ENCODE measurements at places on chromosomes 4 and X.

- DNase-seq: no peak
Measured at GRCh38 chr4:108172231-108172752, 3.6 kb upstream of the LEF1 start.

GRCh38 chrX:133602881-133603280, 187.6 kb upstream of the GPC4 start:
- DNase-seq: no peak

- no peak for DNase-seq
Measured at GRCh38 chr4:159504684-159505083, 401.8 kb downstream of the RAPGEF2 start.

GRCh38 chr4:98572697-98573096, 85.7 kb downstream of the TSPAN5 start:
- no peak for DNase-seq

DNA sequence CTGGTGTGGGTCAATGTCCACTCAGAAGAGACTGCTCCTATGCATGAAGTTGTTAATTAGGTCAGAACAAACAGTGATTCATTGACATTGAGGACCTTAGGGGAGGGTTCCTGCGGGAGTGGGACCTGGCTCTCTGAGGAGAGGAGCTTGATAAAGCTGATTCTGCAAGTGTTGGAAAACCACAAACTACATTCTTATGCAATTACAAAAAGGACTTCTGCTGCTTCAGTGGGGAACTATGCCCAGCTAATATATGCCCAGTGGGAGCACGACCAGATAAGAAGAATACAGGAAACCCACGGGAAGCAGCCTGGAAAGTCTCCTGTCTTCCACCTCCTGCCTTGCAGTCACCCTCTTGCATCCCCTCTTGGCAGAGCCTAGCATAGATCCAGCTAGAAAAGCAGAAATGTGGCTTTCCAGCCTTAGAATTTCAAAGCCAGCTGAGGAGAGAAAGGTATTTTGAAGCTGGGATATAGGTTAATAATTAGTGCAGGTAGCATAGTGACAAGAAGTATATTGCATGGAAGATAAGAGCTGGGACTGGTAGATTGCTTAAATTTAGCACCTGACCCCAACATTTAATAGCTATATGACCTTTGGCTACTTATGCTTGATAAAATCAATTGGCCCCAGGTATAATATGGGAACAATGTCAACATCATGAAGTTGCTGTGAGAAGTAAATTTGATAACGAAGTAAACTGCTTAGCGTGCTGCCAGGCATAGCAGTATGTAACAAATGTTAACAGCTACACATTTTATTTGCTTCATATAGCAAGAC, 34.9 kb upstream of the UGT8 start:
- DNase-seq: peak; percentile 36

- no peak for DNase-seq
Measured at GRCh38 chr4:151442002-151442401, 33.0 kb downstream of the FHIP1A start.

DNA sequence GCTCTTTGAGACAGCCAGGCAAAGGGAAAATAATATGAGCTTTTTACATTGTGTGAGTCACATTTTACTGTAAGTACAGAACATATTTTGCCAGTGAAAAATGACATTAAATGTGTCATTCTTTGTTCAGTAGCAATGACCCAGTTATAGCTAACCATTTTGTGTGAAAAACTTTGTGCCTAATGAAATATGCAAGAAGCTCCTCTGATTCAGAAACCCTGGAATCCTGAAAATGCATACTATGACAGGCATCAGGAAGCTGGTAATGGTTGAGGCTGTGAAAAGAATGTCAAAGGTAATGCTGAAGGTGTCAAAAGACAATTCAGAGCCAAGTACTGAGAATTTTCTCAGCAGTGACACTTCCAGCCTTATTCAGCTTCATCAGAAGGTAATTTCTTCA, 549.5 kb upstream of the SMIM31 start:
- DNase-seq: no peak

DNA sequence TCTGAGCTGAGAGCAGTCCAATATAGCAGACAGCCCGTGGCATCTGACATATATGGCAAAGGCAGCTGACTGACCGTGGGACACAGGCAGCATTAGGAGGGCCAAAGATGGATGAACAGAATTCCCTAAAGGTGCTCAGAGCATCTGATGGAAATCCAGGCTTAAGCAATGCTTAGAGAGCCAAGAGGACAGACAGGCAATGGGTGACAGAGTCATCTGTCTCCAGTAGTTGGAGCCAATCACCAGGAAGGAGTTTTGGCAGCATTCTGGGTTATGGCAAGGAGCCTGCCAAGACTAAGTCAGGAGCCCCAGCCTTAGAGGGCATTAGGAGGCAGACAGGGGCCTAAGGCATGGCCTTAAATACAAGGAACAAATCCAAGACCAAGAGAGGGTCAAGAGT, 153.3 kb upstream of the USP9X start:
- no peak for DNase-seq

DNA sequence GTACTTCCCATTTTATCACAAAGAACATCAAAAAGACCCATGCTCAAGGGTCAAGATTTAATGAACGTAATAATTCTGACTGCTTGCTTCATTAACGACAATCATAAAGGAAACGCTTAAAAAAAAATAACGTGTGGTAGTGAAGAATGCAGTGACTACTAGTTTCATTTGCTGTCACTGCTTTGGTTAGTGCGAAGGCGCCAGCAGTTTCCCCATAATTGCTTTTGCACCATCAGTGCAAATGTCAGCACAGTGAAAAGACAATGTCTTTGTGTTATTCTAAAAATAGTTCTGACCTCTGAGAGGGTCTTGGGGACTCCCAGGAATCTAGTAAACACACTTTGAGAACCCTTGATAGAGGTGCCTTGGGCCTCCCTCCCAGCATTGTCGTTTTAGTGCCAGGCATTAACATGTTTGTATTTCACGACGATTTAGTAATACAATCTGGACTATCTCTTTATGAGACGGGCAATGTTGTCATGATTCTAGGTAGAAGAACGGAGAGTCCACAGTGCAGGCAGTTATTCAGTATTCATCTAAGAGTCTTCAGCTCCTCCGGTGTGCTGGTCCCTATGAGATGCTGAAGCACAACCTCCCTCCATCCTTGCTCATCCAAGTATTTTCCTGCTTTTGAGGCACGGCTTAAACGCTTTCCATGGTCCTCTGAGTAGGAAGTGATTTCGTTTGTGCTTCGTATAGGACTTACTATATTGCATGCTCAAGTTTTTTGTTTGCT, 71.0 kb downstream of the AFF1 start:
- DNase-seq: peak; percentile 50

DNA sequence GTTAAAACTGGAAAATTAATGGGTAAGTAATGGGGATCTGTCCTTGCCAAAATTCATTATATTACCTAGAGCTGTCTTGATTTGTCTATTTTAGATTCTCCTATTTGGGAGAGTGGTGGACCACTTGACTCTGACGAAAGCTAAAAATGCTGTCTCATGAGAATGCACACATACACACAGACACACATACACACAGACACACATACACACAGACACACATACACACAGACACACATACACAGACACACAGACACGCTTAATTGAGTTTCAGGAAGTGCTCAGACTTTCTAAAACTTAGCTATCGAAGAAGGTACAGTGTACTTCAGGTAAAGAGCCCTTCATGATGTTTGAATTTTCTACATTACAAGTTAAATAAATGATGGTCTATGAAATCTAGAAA, 279.5 kb downstream of the ANKRD50 start:
- DNase-seq: no peak

DNA sequence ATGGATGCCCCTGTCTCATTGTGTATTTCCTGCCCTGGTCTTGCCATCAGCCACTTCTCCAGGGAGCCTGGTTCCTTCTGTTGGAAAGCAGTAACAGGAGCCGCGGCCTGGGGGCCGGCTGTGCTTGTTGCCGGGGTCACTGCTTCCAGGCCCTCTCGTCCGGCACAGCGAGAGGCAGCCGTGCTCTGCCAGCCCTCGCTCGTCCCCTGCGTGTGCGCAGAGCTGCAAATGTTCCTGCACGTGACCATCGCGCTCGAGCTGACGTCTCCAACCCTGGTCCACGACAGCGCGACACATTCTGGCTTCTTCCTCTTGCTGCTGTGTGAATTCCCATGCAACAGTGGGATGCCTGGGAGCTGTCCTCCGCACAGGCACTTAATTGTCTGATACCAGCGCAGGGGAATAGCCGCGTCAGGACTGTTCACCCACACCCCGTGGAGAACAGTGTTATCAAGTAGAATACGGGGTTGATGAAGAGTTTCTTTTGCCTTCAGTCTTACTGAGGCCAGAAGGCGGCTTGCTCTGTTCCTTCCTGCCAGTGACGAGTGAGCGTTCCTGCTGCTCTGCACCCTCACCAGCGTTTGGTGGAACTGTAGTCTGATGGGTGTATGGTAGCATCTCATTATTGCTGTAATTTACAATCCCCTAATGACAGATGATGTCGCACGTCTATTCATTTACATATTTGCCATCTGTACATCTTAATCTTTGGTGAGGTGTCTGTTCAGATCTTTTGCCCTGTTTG, 12.3 kb downstream of the PDE6B start:
- no peak for DNase-seq

DNA sequence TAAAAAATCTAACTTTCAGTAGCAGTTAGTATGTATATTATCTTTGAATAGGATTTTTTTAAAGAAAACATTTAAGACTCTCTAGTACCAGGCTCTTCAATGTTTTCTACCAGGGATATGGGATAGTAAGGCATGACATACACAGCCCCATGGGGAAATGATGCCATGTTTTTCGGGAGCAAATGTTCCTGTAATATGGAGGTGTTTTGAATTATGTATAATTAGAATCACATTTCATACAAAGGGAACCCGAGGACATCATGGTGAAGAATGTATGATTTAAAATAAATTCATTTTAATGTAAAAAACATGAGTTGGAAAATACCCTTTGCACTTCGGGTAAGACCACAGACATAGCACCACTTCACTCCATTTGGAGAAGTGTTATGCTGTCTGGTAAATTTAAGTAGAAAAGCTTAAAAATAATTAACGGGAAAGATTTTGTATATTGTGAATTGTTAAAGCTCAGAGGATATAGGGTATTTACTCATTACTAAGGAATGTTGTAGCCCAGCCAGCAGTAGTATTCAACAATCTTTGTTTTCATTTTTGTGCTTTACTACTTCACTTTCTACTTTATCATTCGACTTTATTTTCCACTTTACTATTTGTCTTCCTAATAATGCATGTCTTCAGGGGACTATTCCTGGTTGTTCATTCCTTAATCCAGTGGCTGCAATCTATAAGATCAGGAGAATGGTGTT, 2050.7 kb downstream of the ARAP2 start:
- no peak for DNase-seq

GRCh38 chr4:140158365-140159030, 4.5 kb upstream of the MAML3 start:
- DNase-seq: peak; percentile 45

- DNase-seq: no peak
Measured at GRCh38 chr4:31645236-31645635, 925.1 kb downstream of the PCDH7 start.

GRCh38 chr4:39066371-39066770, 4.3 kb downstream of the KLHL5 start:
- no peak for DNase-seq

GRCh38 chr4:138897811-138898226, 117.8 kb upstream of the NOCT start:
- no peak for DNase-seq

DNA sequence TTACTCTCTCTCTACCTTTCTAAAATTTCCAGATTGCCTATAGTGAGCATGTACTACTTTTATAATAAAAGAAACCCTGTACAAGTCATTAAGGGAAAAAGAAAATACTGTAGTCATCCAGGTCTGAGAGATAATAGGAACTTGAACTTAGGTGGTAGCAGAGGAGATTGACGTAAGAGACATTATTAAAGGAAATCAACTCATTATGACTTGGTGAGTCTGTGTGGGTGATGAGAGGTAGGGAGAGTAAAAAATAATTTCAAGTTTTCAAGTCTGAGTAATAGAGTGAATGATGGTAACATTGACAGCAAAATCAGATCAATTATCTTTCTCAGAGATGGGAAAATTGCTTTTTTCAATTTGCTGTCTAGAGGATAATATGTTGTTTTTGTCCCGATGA, 44.0 kb upstream of the ZCCHC12 start:
- DNase-seq: no peak

DNA sequence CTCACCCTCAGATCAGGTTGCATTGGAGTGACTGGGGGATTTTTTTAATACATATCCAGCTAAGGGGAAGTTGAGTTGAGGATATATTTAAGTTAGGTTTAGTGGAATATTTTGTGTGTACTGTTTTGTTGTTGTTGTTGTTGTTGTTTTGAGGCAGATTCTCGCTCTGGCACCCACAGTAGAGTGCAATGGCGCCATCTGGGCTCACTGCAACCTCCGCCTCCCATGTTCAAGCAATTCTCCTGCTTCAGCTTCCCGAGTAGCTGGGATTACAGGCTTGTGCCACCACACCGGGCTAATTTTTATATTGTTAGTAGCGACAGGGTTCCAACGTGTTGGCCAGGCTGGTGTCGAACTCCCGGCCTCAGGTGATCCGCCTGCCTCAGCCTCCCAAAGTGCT, 38.6 kb upstream of the ATP6AP2 start:
- peak; percentile 4 for DNase-seq

DNA sequence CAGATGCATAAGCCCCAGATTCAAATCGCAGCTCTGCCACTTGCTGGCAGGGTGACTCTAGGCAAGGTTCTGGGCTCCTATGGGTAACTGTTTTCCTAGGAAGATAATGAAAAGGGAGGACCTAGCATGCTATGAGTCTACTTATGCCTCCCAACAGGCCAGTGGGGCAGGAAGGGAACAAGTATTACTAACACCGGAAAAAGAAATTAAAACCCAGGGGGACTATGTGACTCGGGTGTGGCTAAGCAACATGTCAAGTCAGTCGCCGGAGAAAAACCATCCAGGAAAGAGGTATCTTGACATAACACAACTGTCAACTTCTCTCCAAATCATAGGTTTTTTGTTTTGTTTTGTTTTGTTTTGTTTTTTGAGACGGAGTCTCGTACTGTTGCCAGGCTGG, 45.5 kb upstream of the RBPJ start:
- peak; percentile 97 for DNase-seq

DNA sequence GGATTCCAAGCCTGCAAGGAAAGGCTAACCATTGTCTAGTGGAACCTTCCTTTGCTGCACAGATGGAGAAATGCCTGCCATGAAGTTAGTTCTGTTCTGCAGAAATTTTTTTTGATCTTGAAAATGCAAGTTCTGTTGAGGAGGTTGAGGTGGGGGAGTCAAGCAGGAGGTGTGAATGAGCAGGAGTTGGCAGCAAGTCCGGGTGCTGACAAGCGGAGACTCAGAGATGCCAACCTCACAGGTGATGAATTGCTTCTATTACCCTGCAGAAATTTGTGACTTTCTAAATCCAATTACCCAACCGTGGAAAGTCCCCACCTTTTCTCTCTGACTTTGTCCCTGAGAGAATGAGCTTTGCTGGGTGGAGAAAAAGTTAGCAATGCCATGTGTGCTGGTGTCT, 350.1 kb downstream of the DHRSX start:
- DNase-seq: no peak

- peak; percentile 67 for DNase-seq
Measured at GRCh38 chr4:143616771-143617170, 83.7 kb downstream of the FREM3 start.

- DNase-seq: peak; percentile 35
Measured at GRCh38 chr4:37717576-37717975, 31.4 kb upstream of the RELL1 start.
